T-helper 9 cell (primary cell): ENCODE measurements at places on chromosomes 7 and 10.

DNA sequence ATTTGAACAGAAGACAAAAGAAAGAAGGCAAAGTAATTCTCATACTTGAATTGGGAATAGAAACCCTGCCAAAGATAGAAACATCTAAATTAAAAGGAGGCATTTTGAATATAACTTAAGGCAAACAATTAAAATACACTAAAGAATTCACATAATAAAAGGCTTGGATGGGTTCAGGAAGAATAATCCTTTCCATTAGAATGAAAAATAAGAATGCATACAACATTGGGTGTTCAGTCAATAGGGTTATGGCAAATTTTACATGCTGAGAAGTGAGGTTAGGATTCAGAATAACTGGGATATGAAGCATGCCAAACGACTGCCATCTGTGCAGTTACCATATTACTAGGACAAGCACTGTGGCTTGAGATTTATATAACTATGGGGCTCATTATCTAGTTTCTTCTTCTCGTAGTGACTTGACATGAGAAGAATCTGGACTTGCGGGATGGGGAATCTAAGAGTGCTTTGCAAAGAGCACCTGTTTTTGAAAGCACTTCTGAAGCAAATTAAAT lies 326.5 kb downstream of the THSD7A start:
- no peak for DNase-seq

- no peak for DNase-seq
Measured at GRCh38 chr7:57789130-57789529, 339.2 kb downstream of the ZNF716 start.

GRCh38 chr7:130922206-130923112 lies 188.5 kb upstream of the KLF14 start:
- no peak for DNase-seq

GRCh38 chr7:140607441-140607989 lies 33.1 kb downstream of the DENND2A start:
- DNase-seq: no peak

DNA sequence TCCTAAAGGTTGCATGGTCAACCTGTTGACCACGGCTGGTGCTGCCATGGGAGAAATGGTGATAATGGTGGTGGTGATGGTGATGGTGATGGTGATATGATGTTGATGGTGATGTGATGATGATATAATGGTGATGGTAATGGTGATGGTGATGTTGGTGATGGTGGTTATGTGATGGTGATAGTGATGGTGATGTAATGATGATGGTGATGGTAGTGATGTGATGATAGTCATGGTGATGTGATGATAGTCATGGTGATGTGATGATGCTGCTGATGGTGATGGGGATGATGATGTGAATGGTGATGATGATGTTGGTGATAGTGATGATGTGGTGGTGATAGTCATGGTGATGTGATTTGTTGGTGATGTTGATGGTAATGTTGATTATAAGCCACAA lies 23.9 kb downstream of the POU6F2 start:
- DNase-seq: no peak

DNA sequence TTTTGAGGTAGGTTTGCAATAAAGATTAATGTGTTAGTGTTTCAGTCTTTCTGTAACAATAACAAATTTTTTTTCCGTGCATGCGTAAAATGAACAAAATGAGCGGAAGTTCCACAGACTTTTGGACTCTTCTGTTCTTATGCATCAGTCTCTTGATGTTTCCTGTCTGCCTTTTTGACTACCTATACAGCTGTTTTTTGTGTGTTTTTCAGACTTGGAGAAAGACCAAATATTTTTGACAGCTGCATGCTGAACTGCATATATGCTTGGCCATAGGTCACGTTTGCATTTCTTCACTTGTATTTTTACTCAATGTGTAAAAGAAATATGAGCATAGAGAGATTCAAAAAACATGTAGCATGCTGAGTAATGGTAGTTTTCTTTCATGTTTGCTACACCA lies 119.3 kb downstream of the BBS9 start:
- no peak for DNase-seq

GRCh38 chr10:79042639-79043411 lies 25.9 kb upstream of the ZMIZ1 start:
- DNase-seq: no peak
